ENCODE measurements at places on chromosomes 3 and 15. TPM values are rescaled to one million over a fixed set of nuclear protein-coding genes. Genes with fewer than 3 reads are reported as not detected.

Gene EIF4G1
- total RNA-seq, result 215 TPM

Gene ZXDC
- 26.8 TPM for total RNA-seq

Gene CHL1
- 3.6 TPM for total RNA-seq

Gene SUSD5
- total RNA-seq, result 11.2 TPM

Gene TLR9
- not detected for total RNA-seq

Gene ATP8B4
- 1.1 TPM for total RNA-seq

Gene BCL2A1
- total RNA-seq, result 0.29 TPM

Gene GABRB3
- under 0.01 TPM for total RNA-seq

Gene CCK
- not detected for total RNA-seq

Gene DGKG
- total RNA-seq, result 2.5 TPM

Gene XRN1
- 57.5 TPM for total RNA-seq

Gene EHHADH
- total RNA-seq, result 3.2 TPM

Gene PLSCR2
- not detected for total RNA-seq

Gene KLF15
- 4.4 TPM for total RNA-seq

Gene SLC51B
- total RNA-seq, result not detected

Gene RPUSD3
- total RNA-seq, result 18.6 TPM

Gene SEMA3B
- total RNA-seq, result 5.9 TPM

Gene NPAP1
- not detected for total RNA-seq
